Stimulated activated CD8-positive, alpha-beta memory T cell treated with anti-CD3 and anti-CD28 coated beads, Interleukin-7, amount 100 ng/mL, for 1 hour (primary cell): ENCODE measurements at places on chromosomes 11 and 22.

- DNase-seq, result no peak
Observed at GRCh38 chr11:117980720-117981119, 5.5 kb upstream of the IL10RA start.

GRCh38 chr22:44745853-44746789 is 6.3 kb upstream of the ARHGAP8 start:
- DNase-seq, result no peak

- DNase-seq, result no peak
Observed at GRCh38 chr11:103024086-103024485, 67.9 kb downstream of the DCUN1D5 start.

- no peak for DNase-seq
Observed at GRCh38 chr22:22674467-22674866, 30.1 kb downstream of the GGTLC2 start.

DNA sequence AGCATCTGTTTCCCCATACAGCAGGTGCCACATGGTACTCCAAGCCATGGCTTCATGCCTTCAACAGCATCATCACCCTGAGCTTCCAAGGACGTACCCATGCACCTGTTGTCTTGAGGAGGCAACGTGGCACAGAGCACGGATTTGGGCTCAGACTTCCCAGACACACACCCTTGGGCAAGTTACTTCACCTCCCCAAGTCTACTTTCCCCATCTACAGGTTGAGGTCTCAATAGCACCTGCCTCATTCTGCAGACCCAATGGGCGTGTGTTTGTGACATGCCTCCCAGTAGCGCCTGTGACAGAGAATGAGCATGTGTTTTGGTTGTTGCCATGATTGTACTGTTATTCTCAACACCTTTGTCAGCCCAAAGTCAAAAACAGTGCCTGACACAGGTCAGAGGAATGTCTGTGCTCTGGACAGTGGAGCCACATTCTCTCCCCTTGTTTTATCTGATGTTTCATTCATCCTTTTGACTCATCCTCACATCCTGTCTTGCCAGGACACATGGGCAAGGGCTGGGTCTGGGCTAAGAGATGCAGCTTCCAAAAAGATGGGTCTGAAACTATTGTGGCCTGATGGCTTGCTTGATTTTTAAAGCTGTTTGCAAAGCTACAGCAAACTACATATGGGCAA is 53.4 kb upstream of the CCND1 start:
- DNase-seq, result no peak

DNA sequence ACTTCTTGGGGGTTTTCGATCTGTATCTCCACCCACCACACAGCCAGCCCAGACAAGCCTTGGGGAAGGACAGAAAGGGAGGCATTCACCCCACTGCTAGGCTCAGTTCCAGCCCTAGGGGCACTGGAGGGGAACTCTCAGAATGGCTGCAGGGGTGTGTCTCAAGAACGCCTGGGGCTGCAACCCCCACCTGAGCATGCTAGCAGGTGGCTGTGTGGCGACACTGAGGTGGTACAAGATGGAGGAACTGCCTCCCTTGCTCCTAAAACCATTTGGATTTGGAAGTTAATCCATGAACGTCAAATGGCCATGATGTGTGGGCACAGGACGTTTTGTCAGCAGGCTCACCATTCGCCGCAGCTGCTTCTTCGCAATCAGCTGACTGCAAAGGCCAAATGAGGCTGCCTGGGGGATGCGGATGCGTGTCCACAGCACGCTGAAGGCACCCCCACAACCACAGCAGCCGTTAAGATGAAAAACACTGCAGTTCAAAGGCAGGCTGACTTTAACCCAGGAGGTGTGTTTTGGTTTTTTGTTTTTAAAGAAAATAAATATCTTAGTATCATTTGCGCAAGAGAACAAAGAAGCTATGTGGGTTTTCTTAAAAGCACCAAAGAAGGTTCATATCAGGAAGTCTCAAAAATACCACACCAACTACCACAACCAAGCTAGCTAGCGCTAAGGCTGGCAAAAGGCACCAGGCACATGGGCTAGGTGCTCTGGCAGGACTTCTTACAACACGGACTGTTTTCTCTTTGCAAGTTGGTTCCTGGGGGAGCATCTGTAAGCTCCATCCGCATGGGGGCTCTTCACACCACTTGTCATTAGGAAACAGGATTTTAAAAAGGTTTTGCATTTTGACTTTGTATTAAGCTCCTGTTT is 22.2 kb upstream of the NAP1L4 start:
- peak; percentile 49 for DNase-seq

DNA sequence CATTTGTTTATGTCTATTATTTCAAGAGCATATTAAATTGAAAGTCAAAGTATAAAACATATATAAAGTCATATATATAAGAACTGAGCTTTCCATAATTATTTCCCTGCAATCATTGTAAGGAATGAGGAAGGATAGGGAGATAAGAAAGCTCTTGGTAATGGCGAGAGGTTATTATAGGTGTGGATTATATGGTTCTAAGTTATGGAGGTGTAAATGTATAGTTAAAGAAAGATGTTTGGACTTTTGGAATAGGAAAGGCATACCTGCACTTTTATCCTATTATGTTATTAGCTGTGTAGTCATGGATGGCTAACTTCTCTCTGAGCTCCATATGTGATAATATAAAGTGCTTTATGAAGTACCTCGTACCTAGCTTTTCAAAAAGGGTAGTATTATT is 127.6 kb downstream of the LUZP2 start:
- DNase-seq, result no peak

DNA sequence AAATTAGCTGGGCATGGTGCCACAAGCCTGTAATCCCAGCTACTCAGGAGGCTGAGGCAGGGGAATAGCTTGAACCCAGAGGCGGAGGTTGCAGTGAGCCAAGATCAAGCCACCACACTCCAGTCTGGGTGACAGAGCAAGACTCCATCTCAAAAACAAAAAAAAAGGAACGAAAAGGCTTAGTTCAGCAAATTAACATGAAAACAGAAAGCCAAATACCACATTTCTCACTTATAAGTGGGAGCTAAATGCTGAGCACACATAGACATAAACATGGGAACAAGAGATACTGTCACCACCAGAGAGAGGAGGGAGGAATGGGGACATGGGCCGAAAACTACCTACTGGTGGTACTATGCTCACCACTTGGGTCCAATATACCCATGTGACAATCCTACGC is 38.6 kb downstream of the SCGB1A1 start:
- no peak for DNase-seq

- DNase-seq, result no peak
Observed at GRCh38 chr22:46580940-46581537, 39.1 kb upstream of the GRAMD4 start.

GRCh38 chr11:61618978-61619377 is 38.1 kb upstream of the SYT7 start:
- DNase-seq, result no peak

DNA sequence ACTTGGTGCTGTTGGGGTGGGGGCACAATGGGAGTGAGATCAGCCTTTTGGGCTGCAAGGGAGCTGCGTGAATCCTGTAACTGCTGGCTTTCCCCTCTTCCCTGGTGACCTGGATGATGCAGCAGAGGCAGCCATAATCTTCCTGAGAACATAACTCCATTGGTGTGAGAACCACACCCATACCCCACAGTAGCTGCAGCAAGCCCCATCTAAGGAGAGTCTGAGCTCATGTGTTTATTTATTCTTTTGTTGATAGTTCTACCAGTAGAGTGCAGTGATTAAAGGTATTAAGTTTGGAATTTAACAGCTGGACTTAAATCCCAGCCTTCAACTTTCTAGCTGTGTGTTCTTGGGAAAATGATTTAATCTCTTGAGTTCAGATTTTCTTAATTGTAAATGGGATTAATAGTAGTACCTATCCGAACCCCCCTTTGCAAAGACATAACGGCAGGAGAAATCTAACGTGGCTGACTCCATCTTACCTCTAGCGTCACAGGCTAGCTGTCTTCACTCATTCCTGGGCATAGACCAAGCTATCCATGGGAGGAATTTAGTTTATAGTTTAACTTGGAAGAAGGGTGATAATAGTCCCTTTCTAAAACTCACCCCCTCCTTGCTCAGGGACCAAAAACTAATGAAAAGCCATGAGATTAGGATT is 385.0 kb upstream of the DDI1 start:
- DNase-seq, result no peak

- no peak for DNase-seq
Observed at GRCh38 chr11:62352355-62353336, 15.4 kb downstream of the ASRGL1 start.

DNA sequence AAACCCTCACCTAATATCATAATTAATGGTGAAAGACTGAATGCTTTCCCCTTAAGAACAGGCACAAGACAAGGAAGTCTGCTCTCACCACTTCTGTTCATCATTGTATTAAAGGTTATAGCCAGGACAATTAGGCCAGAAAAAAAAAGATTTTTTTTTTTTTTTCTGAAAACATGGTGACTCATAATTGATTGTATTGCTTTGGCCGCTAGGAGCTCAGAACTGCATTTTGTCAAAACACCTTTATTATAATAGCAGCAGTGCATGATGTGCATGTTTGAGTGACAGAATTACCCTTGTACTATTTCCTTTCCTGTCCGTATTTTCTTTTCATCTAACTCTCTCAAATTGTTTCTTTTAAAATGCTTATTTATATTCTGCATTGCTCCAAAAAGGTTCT is 98.1 kb downstream of the RNF169 start:
- DNase-seq, result no peak

DNA sequence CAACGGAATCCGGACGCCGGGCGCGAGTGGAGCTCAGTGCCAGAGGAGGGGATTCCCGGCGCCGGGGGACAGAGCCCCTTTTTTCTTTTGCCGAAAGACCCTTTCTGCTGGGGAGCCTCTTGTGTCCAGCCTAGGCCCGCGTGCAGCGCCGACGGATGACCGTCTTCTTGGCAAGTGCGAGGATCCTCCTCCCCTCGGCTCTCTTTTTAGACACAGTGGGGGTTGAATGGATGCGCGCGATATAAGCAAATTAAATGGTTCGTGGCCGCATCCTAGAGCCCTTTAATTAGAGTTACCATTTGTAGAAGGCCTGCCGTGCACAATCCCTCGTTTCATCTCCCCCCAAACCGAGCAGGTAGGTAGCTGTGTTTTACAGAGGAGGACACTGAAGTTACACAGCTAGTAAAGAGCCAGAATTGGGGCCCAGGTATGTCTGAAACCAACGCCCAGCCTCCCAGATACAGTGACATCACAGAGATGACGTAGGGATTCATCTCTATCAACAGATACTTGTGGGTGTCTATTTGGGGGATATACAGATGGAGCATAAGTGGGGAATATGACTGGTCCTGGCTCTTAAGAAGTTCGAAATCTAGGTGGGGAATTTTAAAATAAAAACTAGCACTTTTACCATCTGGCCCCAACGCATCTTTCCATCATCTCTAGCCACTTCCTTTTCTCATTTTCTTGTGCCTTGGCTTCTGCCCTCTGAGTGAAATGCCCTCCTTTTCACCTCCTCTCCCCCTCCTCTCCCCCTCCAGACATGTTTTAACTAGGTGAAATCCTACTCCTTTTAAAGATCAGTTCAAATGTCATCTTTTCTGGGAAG is 875 bp downstream of the TCP11L1 start:
- DNase-seq, result no peak

DNA sequence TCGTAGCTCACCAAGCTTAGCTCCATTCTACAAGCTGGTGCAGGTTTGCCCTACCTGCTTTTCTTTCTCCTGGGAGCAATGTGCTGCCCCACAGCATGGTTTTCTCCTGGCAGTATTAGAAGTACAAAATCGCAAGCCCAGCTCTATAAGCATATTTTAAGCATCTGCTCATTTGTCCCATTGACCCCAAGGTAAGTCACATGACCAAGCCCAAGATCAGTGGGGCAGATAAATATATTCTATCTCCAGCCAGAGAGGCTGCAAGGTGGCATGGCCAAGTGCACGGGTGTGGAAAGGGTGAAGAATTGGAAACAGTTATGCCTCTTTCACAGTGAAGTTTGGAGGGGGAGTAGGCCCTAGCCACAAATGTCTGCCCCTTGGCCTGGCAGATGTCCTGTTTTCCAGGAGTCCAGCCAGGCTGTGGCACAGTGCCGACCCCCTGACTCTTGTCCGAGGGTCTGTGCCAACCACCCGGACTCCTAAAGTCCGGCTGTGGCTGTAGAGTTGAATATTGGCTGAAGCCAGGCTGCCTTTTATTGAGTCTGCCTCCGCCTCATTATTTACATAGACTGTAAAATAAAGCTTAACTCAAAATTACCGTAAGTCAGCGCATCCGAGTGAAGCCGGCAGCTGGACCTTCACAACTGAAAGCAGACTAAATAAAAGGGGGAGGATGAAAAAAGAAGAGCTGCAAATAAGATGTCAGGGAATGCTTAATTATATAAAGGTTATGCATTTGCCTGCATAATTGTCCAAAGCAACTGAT is 165.7 kb downstream of the COMMD9 start:
- DNase-seq, result no peak

GRCh38 chr11:126158054-126158791 is 53.2 kb downstream of the RPUSD4 start:
- DNase-seq, result no peak

DNA sequence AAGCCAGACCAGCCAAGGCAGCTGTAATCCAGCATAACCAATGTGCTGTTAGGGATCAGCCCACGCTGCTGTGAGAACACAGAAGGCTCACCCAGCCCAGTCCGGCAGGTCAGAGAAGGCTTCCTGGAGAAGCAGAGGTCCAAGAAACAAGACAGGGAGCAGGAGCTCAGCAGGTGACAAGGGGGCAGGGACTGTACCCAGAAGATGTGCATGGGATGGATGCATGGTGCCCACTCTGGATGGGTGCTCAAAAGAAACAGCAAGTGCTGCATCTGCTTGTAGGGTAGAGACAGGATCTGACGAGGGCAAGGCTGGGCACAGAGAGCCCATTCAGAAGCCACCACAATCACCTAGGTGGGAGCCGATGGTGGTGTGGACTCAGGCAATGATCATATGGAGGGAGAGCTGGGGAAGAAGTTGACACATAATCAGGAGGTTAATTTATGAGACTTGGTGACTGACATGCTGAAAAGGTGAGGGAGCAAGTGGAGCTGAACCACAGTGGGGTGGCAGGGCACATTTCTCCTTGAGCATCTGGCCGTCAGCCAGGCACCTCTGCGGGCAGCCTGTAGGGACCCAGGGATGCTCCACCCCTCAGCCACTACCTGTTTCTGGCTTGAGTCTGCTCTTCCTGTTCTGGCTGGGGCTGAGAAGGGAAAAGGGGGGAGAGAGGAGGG is 102.3 kb upstream of the DRD2 start:
- no peak for DNase-seq

- DNase-seq, result no peak
Observed at GRCh38 chr11:107370390-107370789, 87.2 kb downstream of the CWF19L2 start.

GRCh38 chr11:57983191-57983590 is 40.5 kb upstream of the OR9Q1 start:
- DNase-seq, result no peak

- DNase-seq, result peak; percentile 56
Observed at GRCh38 chr11:36746886-36747710, 149.1 kb upstream of the RAG2 start.

DNA sequence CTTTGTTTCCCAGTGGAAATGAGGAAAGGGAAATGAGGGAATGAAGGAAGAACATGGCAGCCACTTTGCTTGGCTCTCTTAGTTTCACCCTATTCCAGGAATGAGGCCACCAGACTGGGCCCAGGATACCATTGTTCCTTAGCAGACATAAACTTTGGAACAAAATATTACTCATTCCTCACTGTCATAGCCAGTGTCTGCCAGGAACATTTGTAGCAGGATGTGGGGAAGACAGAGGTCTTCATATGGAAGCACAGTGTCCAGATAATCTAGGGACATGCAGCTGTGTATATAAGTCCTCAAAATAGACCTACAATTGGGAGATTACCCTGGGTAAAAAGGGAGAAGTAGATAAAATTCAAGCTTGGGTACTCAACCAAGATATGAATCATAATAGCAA is 15.2 kb upstream of the FUT4 start:
- DNase-seq, result no peak

- no peak for DNase-seq
Observed at GRCh38 chr11:64643256-64643881, 52.3 kb downstream of the SLC22A12 start.

GRCh38 chr11:65183201-65183891 is 1.6 kb downstream of the CAPN1 start:
- no peak for DNase-seq
